Suppressor macrophage treated with lipopolysaccharide for 4 hours (primary cell): ENCODE measurements at places on chromosomes 5 and 9.

- no peak for DNase-seq
These were observed 90.7 kb downstream of the MEF2C start for GRCh38 chr5:88792144-88792840.

DNA sequence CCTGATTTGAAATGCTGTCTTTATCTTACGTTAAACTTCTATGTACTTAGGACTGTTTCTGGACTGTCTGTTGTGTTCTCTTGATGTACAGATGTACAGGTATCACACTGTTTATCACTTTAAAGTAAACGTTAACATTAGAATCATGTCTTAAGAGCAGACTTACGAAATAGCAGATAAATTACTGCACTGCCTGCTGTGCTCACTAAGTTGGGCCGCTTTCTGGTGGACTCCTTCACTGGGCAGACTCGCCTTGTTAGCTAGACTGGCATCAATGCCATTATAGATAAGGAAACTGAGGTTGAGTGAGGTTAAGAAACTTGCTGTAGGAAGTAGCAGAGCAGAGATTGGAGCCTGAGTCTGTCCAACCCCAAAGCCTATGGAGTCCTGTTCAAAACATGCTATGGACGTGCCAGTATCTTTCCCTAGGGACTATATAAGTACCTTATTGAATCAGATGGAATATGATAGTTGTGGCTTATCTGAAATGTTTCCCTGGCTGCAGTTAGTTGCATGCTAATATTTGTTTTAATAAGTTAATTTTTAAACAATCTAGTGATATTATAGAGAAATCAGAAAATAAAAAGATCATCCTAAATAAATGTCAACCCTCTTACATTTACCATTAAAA is 16.9 kb downstream of the ZNF618 start:
- DNase-seq, result no peak

DNA sequence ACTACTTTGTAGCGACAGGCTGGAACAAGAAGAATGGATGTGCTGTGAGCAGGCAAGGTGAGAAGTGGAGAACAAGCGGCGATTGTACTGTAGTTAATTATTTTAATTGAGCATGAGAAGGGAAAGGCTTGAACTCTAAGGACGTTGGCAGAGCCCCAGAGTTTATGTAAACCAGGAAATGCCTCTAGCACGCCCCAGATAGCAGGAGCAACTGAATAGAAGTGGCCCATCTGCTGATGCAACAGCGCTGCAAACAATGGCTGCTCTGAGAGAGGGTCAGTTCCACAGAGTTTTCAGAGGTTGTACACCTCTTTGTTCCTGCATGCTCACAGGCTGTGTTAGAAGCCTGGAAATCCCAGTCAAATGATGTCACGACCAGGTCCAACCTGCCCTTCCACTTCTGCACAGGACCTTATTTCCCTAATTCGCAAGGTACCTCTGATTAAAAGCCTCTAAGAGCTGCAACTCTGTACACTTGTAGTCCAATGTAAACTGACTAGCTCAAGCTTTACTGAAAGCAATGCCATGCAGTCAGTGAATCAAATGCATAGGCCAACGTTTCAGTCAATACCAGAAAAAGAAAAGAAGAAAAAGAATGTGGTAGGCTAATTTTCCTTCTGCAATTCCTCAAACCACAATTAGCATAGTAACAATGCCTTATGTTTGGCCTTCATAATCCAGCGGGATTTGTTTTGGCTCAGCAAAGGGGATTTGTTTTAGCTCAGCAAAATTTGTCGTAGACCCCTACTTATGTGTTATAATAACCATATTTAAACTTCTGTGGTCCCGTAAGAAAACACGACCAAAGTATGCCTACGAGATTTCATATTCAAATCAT is 119.6 kb upstream of the RETREG1 start:
- no peak for DNase-seq

DNA sequence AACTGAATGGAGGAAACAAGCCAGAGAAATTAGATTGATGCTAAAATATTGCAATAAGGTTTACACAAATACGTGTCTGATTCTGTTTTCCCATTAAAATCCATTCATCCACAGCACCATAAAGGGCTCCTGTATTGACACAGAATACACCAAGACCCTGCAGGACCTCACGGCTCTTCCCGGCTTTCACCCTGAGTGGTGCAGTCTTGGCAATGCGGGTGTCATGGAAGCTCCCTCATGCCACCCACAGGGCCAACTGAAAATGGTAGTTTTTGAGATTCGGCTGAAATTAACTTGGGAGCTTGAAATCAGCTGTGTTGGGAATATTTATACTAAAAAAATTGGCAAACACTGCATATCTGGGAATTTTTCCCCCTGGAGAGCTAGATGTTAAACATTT is 17.3 kb upstream of the EXOC3 start:
- DNase-seq, result peak; percentile 43

GRCh38 chr9:112621018-112621655 is 96.8 kb downstream of the INIP start:
- peak; percentile 48 for DNase-seq

GRCh38 chr9:96135076-96135752 is 166.8 kb downstream of the HSD17B3 start:
- no peak for DNase-seq

GRCh38 chr9:116605060-116605459 is 82.0 kb upstream of the TRIM32 start:
- DNase-seq, result no peak

- no peak for DNase-seq
These were observed 166.4 kb downstream of the CDH6 start for GRCh38 chr5:31359839-31360238.

- no peak for DNase-seq
These were observed 14.4 kb downstream of the HNRNPK start for GRCh38 chr9:83965350-83966208.

DNA sequence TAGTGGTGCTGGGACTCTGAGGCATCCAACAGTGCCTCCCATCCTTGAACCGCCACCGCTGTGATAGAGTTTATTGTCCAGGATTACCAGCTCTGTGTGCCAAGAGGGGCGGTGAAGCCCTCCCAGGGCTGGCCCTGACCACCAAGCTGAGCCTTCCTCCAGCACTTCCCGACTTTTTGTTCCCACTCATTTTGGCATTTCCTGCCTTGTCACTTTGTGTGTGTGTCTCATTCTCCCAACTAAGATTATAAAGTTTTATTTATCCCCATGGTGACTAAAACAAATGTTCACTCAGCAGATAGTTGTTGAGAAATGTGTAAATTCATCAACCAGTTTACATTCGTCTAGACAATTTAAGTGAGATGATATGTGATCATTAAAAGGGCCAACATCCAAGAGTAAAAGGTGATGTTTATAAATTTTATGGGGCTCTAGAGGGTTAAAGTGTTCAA is 2.5 kb downstream of the F2R start:
- DNase-seq, result no peak

GRCh38 chr9:87605676-87606075 is 108.0 kb downstream of the DAPK1 start:
- no peak for DNase-seq

- no peak for DNase-seq
These were observed 1.3 kb upstream of the DND1 start for GRCh38 chr5:140674629-140675028.

DNA sequence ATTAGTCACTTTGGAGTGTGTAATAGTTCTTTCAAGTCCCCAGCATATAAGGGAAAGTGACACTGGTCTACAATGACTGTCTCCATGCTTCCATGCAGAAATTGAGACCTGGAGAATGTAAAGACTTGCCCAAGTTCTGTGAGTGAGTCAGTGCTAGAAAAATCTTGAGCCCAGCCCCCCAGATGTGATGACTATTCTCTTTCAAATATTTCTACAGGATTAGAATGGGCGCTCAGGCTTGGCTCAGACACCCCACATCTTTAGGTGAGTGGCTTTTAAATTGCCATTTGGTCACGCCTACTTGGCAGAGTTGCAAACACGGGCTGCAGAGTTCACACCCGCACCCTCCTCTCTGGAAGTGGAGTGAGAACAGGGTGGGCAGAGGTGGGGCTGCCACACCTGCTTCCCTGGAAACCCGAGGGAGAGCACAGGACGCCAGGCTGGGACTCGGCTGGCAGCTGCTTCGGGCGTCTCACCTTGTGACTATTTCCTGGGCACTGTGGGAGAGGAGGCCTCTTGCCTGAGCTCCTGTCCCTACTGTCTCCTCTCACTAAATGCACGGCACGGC is 37.6 kb downstream of the ROPN1L start:
- no peak for DNase-seq

DNA sequence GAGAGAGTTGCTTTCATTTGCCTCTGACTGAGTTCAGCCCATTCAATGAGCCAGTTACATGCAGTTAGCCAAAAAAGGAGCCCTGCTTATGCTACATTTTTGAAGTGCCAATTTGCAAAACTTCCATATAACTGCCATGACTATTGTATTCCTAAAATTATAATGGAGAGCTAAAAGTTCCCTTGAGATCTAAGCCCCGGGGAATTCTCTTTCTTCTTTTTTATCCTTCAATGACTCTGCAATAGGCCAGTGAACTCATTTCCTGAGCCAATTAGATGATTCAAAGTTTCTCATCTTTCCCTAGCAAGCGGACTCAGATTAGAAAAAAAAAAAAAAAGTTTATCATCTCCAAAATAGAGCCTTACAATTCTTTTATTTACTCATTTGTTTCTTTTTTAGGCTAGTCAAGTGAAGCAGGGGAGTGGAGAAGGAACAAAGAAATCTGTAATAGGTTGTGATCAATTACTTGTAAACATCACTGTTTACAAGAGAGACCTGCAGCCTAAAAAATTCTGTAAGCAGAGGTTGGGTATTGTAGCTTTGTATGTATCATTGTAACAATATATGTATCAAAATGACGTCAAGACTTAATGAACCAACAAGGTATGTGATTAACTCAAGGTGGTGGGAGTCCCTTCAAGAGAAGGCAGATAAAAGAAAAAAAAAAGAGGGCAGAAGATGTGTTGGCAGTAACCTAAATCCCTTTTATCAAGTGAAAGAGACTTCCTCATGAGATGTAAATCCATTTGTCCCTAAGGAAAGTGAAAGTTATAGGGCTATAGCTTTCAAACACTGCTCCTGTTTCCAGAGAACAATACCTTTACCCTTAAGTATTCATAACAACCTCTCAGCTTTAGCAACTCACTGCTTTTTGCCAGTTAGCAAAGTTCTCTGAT is 48.7 kb upstream of the HOMER1 start:
- DNase-seq, result peak; percentile 55

- no peak for DNase-seq
These were observed 62.3 kb downstream of the ZCCHC7 start for GRCh38 chr9:37182718-37183117.

DNA sequence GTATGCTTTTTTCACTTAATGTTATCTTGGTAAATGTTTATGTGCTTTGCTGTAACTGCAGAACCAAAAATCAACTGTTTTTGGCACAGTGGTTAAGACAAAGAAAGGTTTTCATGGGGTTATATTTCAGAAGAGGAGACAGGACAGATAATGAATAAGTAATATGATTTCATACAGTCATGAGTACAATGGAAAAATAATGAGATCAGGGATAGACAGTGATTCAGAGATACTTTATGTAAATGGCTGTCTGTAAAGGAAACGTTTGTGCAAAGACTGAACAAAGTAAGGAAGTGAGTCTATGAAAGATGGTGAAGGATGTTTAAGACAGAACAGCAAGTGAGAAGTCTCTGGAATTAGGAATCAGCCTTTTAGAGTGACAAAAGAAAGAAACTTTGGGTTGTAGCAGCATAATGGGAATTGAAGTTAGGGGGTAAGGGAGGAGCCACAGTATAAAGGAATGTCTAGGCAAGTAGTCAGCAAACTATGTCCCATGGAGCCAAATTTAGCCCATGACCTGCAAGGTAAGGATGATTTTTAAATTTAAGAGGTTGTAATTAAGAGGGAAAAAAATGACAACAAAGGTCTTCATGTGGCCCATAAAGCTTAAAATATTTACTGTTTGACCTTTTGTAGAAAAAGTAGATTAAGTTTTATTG is 55.0 kb downstream of the TNPO1 start:
- DNase-seq, result peak; percentile 37

DNA sequence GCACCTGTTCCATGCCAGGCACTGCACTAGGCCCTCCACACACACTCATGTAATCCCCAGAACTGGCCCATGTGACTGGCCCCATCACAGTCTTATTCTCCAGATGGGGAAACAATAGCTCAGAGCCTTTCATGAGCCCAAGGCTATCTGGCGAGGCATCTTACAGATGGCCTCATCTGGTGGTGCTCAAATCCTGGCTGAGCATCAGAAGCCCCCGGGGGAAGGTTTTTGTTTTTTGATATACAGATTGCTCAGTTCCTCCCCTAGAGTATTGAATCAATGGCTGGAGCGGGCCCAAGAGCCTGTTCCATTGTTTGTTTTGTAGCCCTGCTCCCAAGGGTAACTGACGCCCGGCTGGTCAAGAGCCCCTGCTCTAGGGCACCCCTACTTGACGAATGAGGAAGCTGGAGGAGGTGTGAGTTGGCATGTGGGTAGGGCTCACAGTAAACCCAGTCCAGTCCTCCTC is 145.3 kb upstream of the RAPGEF1 start:
- DNase-seq, result no peak

GRCh38 chr9:112753725-112754124 is 3.2 kb downstream of the SNX30 start:
- DNase-seq, result peak; percentile 77

DNA sequence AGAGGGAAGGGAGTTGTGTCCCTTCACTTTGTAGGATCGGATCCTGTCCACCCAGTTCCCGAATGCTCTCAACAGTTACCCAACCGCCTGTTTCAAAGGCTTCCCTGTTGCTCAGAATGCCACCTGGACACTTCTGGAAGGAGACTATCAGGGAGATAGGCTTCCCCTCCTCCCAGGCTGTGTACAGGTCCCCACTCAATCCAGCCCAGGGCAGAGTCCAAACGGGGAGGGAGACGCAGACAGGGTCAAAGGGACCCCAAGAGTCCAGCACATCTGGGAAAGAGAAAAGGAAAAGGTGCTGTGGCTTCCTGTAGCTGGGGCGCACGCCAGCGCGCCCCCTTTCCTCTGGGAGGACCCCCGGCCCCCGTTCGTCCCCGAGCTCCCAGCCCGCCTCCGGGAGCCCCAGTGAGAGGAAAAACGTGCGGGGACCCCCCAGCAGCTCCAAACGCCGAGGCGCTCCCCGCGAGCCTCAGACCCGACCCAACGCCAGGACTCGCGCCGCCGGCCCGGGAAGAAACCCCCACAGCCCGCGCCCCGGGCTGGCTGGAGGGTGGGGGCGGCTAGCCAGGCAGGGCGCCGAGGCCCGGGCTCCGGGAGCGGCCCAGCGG is 640 bp downstream of the SURF4 start:
- DNase-seq, result peak; percentile 48
